ENCODE measurements at places on chromosomes 5 and 9. TPM values are rescaled to one million over a fixed set of nuclear protein-coding genes. Genes with fewer than 3 reads are reported as not detected.

Gene SPINK9
- not detected for total RNA-seq

GRCh38 chr9:113858282-113858681 lies 17.8 kb upstream of the ZNF618 start:
- DNase-seq = no peak

DNA sequence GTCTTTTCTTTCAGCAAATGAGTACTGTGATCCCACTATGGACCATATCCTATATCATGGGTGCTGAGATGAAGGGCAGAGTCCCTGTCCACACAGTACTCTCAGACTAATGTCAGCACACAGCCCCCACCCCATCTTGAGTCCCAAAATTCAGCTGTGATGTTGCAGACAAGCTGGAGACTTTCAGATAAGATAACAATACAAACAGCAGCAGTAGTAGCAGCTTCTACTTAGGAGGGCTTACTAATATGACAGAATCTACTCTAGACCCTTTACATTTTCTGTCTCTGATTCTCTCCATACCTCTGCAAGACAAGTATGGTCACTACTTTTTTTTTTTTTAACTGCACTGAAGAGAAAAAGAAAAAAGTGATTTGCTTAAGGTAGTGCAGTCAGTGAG lies 129.1 kb upstream of the TRIM32 start:
- no peak for DNase-seq

Gene ENTPD2
- 0.48 TPM for total RNA-seq

DNA sequence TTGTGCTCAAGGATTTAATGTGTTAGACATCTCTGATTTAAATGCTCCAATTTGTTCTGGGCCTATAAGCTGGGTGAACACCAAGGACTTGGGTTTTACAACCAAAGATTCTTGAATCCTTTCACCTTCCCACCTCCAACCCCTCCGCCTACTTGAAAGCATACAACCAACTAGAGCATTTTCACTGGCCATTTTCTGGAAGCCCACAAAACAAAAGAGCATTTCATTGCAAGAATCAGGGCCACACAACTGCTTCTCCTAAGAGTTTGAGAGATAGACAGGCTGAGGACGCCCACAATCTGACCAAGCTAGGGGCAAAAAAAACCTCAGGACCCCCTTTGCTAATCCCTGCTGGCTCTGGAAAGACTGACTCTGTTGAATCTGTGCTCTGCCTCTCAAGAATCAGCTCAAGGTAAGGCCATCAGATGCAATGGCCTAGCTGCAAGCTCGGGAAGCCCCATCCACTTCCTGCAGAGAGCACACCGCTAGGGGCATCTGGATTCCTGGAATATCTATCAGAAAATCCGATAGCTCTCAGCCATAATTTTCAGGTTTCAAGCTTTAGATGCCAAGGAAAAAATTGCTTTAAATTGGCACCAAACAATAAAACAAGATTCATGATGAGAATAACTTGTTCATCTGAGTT lies 57.7 kb downstream of the RETREG1 start:
- DNase-seq = no peak

Gene TLX3
- not detected for total RNA-seq

GRCh38 chr5:167967494-167968177 lies 323.8 kb upstream of the WWC1 start:
- no peak for DNase-seq

Gene PPP1R2B
- not detected for total RNA-seq

GRCh38 chr5:180040287-180041214 lies 31.0 kb downstream of the RNF130 start:
- no peak for DNase-seq

Gene NTNG2
- 3.4 TPM for total RNA-seq

Gene GAPT
- total RNA-seq = 2.5 TPM

DNA sequence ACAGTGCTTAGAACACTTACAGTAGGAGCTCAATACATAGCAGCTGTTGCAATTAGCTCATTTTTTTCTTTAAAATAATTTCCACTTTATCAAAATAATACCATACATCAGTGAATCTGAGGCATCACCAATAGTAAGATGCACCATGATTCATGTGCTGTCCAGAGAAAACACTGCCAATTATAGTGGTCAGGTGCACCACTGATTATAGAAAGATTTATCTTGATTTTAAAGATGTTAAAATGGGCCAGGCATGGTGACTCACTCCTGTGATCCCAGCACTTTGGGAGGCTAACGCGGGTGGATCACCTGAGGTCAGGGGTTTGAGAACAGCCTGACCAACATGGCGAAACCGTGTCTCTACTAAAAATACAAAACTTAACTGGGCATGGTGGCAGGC lies 39.4 kb downstream of the NAIF1 start:
- no peak for DNase-seq

DNA sequence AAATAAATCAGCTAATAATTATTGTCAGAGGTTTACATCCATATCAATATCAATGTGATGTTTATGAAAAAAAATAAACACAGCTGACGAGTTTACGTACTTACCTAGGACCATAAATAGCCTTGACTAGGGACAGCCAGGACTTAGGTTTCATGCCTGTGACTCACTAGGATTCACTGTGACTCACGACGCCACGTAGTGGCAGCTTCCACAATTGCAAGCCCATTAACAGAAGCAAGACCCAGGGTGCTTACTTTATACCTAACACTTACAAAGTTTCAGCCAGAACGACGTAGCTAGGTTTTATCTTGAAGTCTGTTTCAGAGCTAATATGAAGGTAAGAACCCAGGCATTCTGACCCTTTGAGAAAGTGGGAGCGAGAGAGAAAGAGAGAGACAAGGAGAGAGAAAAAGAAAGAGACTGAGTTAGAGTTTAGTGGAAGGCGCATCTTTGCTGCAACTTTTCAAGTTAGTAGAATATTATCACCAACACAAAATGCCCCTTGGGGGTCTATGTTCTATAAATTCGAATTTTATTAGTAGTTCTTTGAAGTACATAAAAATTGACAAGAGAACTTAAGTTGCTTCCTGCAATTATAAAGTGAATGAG lies 191.2 kb downstream of the GNA14 start:
- peak; percentile 94 for DNase-seq

GRCh38 chr5:134592141-134592746 lies 40.4 kb downstream of the SAR1B start:
- DNase-seq = no peak

DNA sequence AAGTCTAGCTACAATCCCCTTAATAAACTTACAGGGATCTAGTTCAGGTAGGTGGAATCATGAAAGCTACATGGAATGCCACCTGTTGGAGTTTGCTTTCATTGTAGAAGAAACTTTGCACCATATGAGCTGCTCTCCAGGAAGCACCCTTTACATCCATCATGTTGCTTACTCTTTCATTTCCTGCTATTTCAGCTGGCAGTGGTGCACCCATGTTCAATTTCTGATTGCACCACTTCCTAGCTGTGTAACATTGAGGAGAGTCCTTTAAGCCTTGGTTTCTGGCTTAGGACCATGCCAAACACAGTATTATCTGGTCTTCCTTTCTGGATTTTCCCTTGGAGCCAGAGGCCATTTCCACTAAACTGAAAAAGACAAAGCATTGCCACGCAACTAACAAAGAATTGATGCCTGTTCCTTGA lies 123.3 kb upstream of the SLC12A2 start:
- no peak for DNase-seq

Gene ANKRD18B
- not detected for total RNA-seq

- no peak for DNase-seq
Measured at GRCh38 chr5:116229131-116229689, 144.4 kb downstream of the COMMD10 start.

GRCh38 chr9:115223471-115223870 lies 105.5 kb upstream of the TNC start:
- DNase-seq = no peak

DNA sequence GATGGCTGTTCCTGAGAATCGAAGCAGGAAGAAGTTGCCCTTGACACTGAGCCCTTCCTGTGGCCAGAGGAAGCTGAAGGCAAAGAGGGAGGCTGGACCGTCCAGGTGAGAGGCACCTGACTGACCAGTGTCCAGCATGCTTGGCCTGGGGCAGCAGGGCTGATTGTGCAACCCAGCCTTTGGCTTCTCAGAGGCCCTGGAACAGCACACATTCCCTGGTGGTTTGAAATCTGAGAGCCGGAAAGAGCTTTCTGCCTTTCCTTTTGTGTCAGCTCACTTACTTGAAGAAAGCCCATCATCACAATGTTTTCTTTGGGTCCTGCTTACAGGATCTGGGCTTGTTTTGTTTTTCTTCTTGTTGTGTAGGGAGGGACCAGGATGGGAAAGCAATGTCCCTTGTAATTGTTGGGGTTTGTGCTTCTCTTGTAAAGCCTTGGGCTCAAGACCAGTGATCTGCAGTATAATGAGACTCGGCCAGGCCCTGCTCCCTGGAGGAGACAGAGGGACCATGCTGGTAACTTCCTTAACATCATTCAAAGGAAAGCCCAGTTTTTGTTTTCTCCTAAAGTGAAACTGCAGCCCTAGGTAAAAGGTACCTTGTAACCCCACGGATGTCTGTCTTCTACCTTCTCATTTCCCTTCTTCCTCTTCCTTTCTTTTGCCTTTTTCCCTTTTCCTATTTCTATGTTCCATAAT lies 213.7 kb downstream of the NXNL2 start:
- DNase-seq = no peak

DNA sequence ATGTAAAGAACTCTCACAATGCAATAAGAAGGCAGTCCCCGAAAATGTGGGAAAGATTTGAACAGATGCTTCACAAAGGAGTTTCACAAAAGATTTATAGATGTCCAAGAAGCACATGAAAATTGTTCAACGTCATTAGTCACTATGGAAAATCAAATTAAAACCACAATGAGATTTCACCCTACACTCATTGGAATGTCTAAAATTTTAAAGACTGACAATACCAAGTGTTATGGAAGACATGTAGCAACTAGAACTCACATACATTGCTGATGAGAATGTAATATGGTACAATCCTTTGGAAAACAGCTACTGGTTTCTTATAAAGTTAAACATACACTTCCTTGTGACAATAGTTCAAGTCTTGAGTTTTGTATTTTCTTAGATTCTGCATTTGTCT lies 11.0 kb upstream of the RECK start:
- DNase-seq = no peak

DNA sequence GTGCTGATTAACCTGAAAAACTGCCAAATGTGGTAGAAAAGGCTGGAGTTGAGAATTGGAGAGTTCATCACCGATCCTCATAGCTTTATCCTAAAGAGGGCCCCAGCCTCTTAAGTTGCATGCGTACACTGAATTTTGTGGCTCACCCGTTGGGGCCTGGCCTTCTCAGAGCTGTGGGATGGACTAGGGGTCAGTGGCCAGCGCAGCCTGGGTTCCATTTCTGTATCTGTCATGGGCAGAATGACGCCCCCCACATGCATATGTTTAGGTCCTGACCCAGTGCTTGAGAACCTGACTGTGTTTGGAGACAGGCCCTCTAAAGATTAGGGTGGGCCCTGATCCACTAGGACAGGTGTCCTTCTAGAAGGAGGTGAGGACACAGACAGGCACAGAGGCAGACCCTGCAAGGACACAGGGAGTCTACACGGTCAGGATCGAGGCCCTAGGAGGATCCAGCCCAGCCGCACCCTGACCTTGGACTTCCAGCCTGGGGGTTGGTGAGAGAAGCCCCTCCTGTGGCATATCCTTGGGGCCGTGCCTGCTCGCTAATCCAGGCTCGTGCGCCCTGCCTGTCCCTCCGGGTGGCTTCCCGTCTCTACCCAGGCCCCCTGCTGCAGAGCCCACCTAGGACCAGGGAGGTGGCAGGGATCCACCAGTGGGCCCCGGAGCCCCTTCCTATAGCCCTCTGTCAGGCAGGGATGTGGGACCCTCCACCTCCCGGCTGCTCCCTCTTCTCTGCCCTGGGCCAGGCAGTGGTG lies 32.2 kb downstream of the NDUFS6 start:
- peak; percentile 56 for DNase-seq

DNA sequence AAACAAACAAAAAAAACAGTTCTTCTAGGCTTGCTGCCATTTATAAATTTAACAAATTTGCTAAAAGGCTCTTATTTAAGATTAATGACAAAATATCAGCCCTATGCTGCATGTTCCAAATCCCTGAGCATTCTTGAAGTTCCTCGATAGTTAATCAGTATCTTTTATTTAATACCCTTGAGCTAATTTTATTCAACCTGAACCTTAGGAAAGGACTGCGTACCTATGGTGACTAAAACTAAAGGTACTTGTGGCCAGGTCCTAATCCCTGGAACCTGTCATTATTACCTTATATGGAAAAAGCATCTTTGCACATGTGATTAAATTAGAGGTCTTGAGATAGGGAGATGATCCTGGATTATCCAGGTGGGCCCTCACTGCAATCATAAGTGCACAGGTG lies 10.5 kb upstream of the INIP start:
- DNase-seq = no peak

DNA sequence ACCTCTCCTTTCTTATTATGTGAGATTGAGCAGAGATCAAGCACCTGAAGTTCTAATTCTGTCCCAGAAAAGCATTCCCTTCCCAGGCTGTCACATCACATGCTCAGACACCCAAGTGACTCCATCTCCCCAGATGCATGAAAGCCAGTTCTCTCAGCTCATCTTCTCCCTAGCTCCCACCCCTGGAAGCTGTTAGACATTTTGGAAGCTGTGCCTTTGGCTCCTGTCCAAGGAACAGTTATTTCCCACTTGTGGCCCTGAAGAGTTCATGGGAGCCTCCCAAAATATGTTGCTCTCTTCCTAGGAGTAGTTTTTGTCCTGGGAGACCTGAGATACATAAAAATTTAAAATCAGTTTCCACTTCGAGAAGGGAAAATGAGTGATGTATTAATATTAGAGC lies 161.4 kb upstream of the GAS1 start:
- DNase-seq = no peak

Gene HK3
- total RNA-seq = 16.9 TPM
